ENCODE measurements at places on chromosomes 7 and 10.

GRCh38 chr7:30157204-30157603 lies 22.4 kb downstream of the MTURN start:
- DNase-seq = no peak

GRCh38 chr7:76234931-76235441 lies 33.3 kb downstream of the SRRM3 start:
- DNase-seq = no peak

DNA sequence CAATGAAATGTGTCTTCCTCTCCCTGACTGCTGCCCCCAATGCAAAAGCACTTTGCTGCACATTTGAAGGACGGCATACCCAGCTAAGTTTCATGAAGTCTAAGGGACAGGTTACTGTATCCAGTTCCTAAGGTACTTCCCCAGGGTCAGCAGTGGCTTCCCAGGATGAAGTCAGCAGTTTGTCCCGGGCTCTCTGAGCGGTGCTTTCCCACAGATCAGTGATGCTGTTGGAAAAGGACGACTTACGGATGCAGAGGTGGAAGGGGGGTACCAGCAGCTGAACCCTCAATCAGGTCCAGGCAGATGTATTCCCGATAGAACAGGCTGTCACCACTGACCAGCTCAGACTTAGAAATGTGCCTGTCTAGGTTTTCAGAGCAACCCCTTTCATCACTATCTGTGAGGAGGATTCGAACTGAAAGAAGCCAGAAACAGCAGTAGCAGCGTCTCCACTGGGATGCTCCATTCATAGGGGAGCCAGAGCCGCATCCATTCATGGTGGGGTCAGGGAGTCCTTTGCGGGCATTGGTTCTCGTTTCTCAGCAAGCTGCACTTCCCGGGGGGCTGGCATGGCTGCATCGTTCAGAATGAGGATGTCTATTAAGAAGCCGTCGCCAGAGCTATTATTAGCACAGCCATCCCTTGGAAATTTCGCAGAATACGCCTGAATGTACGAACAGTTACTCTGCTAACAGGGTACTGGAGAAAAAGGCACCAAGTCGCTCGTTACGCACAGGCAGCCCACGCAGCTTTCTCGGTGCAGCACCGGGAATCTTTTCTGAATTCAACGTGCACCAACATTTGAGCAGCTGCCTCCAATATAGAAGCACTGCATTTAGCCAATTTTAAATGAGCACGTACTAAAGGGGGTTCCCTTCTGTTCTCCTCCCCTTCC lies 303.7 kb downstream of the PRPF18 start:
- DNase-seq = no peak

GRCh38 chr7:99489235-99489634 lies 10.8 kb downstream of the ZNF394 start:
- DNase-seq = no peak

DNA sequence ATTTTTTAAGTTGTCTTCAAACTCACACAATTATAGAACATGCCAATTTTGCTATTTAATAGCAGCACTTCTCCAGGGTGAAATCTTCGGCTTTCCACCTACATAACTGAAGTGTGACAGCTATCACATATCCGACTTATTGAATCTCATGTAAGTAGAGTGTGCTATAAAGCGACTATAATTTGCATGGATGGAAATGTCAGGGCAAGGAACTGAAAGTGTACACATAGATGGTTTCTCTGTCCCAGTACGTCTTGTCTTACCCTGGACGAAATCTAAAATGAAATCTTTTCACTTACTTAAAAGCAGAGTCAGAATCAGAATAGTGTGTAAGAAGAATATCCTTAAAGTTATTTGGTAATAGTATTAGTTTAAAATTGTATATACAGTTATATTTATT lies 132.3 kb downstream of the THSD7A start:
- no peak for DNase-seq

GRCh38 chr7:48402721-48403120 lies 231.5 kb downstream of the ABCA13 start:
- DNase-seq = no peak

DNA sequence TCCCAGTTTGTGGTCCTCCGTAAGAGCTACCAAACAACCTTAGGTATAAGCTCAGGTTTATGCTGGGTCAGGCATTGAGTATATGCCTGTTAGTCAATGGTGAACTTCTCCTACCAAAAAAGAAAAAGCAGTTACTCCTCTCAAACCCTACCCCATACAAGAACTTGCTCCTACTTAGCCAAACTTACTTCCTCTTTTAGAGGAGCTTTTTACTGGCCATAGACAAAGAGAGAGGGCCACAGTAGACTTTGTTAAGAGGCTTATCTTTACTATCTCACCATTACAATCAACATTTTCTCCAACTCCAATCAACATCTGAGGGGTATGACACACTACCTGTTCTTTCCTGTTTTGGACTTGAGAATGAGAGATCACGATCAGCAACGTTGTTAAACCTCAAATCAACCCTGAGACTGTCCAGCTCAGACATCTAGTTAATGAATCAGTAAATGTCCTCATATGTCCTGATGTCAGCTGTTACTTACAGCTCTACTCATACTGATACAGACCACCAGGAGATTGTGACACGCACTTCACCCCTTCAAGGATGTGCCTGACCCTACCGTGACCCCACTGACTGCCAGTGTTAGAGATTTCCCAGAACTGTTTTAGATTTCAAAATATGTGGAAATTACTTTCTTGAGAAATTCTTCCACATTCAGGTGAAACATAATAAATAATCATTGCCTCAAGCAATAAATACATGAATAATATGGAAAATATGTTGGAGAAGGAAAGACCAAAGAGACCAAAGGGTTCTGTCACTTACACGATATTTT lies 18.4 kb upstream of the CCDC71L start:
- no peak for DNase-seq

- no peak for DNase-seq
Observed at GRCh38 chr10:56715262-56715661, 354.2 kb upstream of the ZWINT start.

DNA sequence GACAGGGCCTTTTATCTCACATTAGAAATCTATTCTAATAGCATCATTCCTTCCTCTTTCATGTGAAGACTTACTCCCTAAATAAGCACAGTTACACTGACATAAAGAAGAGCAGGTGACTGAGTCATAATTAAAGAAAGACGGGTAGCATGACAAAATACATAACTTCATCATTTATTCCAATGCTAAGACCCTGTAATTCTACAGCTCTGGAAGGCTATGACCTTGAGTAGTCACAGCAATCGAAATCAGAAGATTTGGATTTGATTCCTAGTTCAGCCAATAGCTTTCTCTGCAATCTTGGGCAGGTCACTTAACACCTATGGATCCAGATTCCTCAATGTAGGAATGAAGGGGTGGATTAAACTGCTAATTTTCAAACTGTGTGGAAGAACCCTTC lies 42.7 kb downstream of the KDM7A start:
- DNase-seq = no peak

- peak; percentile 50 for DNase-seq
Observed at GRCh38 chr10:73887294-73888039, 13.1 kb upstream of the CAMK2G start.
